ENCODE measurements at places on chromosomes 4 and X.

GRCh38 chr4:88106205-88106604 is 52.2 kb downstream of the ABCG2 start:
- DNase-seq, result no peak

DNA sequence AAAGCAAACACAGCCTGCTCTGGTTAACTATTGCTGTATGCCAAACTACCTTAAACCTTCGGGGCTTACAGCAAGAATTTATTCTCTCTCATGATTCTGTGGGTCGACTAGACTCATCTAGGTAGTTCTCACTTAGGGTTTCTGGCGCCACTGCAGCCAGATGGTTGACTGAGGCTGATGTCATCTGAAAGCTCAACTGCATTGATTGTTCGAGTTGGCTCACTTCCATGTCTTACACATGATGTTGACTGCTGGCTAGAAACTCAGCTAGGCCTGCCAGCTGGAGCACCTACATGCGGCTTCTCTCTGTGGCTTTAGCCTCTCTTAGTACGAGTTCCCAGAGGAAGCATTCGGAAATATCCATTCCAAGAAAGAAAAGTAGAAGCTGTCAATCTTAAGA is 103.2 kb downstream of the SRPX start:
- no peak for DNase-seq

- no peak for DNase-seq
These were observed 512.0 kb upstream of the NR3C2 start for GRCh38 chr4:148954011-148954749.

DNA sequence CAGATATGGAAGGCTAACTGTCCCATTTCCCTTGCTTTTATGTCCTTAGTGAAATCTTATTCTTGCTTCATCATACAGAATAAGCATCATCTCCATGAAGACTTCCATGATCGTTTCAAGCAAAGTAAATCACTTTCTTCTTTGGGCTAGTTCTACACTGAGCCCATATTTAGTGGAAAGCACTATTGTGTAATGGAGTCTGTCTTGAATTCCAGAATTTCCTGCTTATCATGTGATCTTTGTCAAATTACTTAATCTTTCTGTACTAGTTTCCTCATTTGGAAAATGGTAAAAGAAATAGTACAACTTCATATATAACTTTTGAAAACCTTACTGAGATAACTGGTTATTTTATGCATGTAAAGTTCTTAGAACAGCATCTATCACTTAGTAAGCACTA is 7.6 kb downstream of the ANAPC10 start:
- no peak for DNase-seq

- no peak for DNase-seq
These were observed 25.1 kb downstream of the FHDC1 start for GRCh38 chr4:152961014-152961772.

- no peak for DNase-seq
These were observed 59.6 kb upstream of the DUSP21 start for GRCh38 chrX:44784241-44784640.

DNA sequence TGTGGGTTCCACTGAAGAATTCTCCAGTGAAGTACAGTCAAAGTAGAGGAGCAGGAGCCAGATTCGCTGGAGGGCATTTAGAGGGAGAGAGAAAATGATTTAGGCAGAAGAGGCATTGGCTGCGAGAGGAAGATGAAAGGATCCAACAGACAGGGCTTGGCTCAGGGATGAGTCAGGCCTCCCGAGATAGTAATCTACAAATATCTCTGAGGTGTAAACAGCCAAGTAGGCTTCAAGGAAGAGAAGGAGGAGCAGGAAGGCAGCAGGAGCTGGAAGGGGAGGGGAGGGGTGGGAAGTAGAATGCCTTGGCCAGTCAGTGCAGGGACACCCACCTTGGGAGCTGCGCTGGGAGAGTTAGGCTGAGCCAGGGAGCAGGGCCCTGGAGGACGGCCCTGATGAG is 55.5 kb downstream of the PJA1 start:
- no peak for DNase-seq

DNA sequence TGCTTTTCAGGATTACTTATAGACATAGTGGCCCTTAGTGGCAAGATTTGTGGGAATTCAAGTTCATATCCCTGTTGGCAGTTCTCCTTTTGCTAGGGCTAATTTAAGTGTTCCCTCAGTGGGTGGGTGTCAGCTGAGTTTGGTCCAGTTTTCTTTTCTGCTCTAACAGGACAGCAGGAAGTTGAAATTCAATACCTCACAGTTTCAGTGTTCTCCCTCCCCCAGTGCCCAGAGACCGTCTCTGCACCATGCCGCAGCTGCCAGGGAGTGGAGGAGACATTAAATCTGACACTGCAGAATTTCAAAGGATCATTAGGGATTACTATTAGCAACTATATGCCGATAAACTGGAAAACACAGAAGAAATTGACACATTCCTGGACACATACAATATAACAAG is 50.7 kb downstream of the UBE2NL start:
- no peak for DNase-seq
